ENCODE measurements at places on chromosomes 11 and 22.
A peak's percentile ranks its signal among the peaks of the same experiment; 100 is the strongest.

DNA sequence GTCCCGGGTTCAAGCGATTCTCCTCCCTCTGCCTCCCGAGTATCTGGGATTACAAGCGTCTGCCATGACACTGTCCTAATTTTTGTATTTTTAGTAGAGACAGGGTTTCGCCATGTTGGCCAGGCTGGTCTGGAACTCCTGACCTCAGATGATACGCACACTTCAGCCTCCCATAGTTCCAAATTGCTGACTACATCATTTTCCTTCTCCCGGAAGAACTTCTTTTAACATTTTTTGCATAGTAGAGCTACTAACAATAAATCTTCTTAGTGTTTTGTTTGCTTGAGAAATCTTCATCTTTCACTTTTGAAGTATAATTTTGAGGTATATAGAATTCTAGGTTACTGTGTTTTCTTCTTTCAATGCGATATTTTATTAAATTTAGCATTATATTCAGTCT lies 1415.1 kb upstream of the RAG2 start:
- H3K36me3 ChIP-seq, result no peaks in the 10 kb centered on the region
- no peak for DNase-seq
- H3K27ac ChIP-seq, result no peak overlapping the region
- H3K4me3 ChIP-seq, result no peak overlapping the region

- DNase-seq, result no peak
- H3K4me1 ChIP-seq, result peaks cover 1% of the 10 kb centered on the region
- no peak overlapping the region for H3K27ac ChIP-seq
- peaks cover 15% of the 10 kb centered on the region for H3K27me3 ChIP-seq
- H3K36me3 ChIP-seq, result no peaks in the 10 kb centered on the region
- H3K4me3 ChIP-seq, result no peak overlapping the region
Measured at GRCh38 chr11:118042141-118042540, 34.7 kb upstream of the TMPRSS4 start.

GRCh38 chr11:45280449-45280848 lies 5.7 kb downstream of the SYT13 start:
- peaks cover 12% of the 10 kb centered on the region for H3K4me1 ChIP-seq
- no peak overlapping the region for H3K4me3 ChIP-seq
- H3K27me3 ChIP-seq, result peaks cover 14% of the 10 kb centered on the region
- DNase-seq, result no peak
- H3K27ac ChIP-seq, result no peak overlapping the region
- peaks cover 2% of the 10 kb centered on the region for H3K36me3 ChIP-seq

DNA sequence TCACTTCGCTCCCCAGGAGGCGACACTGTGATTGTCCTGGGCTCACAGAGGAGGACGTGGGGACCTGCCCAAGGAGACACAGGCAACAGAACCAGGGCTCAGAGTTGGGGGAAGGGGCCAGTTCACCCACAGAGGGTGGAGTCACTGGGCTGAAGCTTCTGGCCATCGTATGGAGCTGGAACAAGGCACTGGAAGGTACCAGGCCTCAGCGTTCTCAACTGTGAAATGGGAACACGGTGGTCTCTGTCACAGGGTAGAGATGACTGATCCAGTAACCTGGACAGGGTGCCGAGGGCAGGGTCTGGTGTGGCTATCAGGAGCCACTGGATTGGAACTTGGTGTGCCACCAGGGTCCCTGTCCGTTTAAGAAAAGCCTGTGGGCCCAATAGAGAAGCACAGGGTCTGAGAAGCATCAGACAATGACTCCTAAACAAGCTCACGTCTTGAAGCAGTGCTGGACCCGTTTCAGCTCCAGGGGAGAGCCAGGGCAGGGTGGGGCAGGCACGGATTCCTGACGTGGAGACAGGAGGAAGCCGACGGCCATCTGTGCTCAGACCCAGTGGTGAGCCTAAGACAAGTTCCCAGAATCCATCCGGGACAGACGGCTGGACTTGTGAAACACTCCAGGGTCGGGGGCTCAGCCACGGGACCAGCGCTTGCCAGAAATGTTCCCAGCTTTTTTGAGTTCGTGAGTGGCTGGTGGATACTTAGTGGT lies 25.0 kb upstream of the KCNQ1OT1 start:
- peak overlapping the region; percentile 94 for H3K27ac ChIP-seq
- no peak for DNase-seq
- peaks cover 5% of the 10 kb centered on the region for H3K27me3 ChIP-seq
- H3K36me3 ChIP-seq, result no peaks in the 10 kb centered on the region
- no peak overlapping the region for H3K4me3 ChIP-seq
- peaks cover 52% of the 10 kb centered on the region for H3K4me1 ChIP-seq

- DNase-seq, result no peak
- no peak overlapping the region for H3K27ac ChIP-seq
- H3K4me3 ChIP-seq, result no peak overlapping the region
- H3K27me3 ChIP-seq, result no peaks in the 10 kb centered on the region
Measured at GRCh38 chr11:105298630-105299029, 159.1 kb upstream of the CARD18 start.

DNA sequence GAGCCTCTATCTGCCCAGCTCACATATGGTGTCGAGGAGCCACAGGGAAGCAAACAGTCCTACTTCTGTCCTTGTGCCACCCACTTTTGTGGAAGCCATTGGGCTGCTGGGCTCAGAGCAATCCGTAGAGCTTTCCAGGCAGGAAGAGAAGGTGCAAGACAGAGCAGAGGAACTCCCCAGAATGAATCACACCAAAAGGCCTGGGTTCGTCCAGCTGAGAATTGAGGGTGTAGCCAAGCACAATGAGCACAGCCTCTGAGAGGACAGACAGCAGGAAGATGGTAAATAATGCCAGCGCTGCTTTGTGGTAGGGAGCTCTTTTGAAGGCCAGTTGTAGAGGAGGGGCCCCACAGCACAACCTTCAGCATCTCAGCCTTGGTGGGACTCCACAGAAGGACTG lies 237.8 kb downstream of the GRIK4 start:
- H3K4me3 ChIP-seq, result no peak overlapping the region
- H3K27me3 ChIP-seq, result peaks cover 10% of the 10 kb centered on the region
- no peaks in the 10 kb centered on the region for H3K36me3 ChIP-seq
- no peak for DNase-seq
- no peaks in the 10 kb centered on the region for H3K4me1 ChIP-seq
- no peak overlapping the region for H3K27ac ChIP-seq
